SK-N-SH (cell line): ENCODE measurements at places on chromosomes 1 and 21. TPM values are rescaled to one million over a fixed set of nuclear protein-coding genes. Genes with fewer than 3 reads are reported as not detected.

Gene ADGRL4
- 0.24 and 0.30 TPM in 2 replicates for polyA plus RNA-seq

Gene ILDR2
- 0.05 and 0.24 TPM in 2 replicates for polyA plus RNA-seq

Gene F11R
- 9.0 and 13.7 TPM in 2 replicates for polyA plus RNA-seq

Gene GBP4
- 0.02 TPM in 1 of 2 replicates, not detected in the other for polyA plus RNA-seq

Gene FAM3B
- not detected in 2 replicates for polyA plus RNA-seq

Gene DESI2
- polyA plus RNA-seq = 14.0 and 17.5 TPM in 2 replicates

Gene GSTM1
- polyA plus RNA-seq = not detected in 2 replicates

DNA sequence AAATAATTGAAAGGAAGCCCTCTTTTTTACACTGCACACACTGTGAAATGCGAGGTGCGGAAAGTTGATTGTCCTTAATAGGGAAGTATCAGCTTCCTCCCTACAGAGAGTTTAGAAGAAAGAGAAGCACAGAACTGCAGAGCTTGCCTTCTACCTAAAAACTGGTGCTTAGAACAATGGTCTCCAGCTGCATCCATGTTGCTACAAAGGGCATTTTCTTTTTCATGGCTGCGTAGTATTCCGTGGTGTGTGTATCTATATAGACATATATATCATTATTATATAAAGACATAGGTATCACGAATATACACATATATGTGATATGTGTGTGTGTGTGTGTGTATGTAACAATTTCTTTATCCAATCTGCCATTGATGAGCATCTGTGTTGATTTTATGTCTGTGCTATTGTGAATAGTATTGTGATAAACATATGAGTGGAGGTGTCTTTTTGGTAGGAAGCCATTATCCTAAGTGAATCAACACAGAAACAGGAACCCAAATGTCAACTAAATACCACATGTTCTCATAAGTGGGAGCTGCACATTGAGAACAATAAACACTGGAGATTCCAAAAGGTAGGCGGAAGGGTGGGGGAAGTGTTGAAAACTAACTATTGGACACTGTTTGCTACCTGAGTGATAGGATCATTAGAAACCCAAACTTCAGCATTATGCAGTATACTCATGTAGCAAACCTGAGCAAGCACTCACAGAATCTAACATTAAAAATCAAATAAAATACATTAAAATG lies 290.0 kb upstream of the RUNX1 start:
- no peaks in the 10 kb centered on the region for H3K27me3 ChIP-seq
- no peak for DNase-seq
- H3K27ac ChIP-seq = no peak overlapping the region
- H3K36me3 ChIP-seq = no peaks in the 10 kb centered on the region
- no peak overlapping the region for H3K4me3 ChIP-seq

DNA sequence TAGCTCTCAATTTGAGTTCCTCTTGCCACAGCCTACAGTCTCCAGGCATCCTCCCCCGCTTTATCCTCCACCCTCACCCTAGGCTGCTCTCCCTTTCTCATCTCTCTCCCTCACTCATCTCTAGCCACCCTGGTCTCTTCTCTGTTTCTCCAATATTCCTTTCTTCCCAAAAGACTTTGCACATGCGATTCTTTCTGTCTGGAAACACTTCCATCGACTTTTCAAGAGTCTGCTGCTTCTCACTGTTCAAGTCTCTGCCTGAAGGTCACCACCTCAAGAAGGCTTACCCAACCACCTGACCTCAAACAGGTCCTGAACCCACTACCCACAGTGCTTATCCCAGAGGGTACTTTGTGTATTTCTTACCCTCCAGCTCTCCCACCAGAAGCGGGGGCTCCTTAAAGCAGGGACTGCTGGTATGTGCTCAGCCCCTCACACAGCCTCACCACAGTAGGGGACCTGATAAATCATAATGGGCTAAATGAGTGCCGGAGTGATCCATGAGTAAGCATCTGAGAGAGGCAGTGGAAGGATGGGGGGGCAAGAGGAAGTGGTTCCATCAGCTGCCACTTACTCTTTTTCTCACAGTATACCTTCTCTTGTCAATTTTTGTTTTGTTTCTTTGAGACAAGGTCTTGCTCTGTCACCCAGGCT lies 14.3 kb upstream of the KRTAP19-8 start:
- no peak overlapping the region for H3K4me3 ChIP-seq
- H3K27ac ChIP-seq = no peak overlapping the region
- H3K27me3 ChIP-seq = peaks cover 9% of the 10 kb centered on the region; the same call in 1 of the 2 replicates
- DNase-seq = no peak
- no peaks in the 10 kb centered on the region for H3K36me3 ChIP-seq

DNA sequence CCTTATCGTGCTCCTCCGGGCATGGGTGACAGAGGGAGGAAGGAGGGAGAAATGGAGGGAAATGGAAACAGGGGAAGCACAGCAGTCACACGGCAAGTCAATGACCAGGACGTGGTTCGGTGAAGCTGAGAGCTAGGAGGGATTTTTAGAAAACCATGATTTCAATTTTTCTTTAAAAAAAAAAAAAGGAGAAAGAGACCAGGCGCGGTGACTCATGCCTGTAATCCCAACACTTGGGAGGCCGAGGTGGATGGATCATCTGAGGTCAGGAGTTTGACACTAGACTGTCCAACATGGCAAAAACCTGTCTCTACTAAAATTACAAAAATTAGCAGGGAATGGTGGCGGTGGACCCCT lies 776 bp upstream of the TNFRSF9 start:
- no peak overlapping the region for H3K27ac ChIP-seq
- H3K27me3 ChIP-seq = no peaks in the 10 kb centered on the region
- no peaks in the 10 kb centered on the region; the same call in 1 of the 2 replicates for H3K4me1 ChIP-seq
- no peaks in the 10 kb centered on the region for H3K36me3 ChIP-seq
- DNase-seq = no peak
- no peak overlapping the region for H3K4me3 ChIP-seq

GRCh38 chr21:46661211-46661625 lies 25.7 kb downstream of the PRMT2 start:
- H3K27me3 ChIP-seq = no peaks in the 10 kb centered on the region
- peak overlapping the region; percentile 34 for H3K27ac ChIP-seq

DNA sequence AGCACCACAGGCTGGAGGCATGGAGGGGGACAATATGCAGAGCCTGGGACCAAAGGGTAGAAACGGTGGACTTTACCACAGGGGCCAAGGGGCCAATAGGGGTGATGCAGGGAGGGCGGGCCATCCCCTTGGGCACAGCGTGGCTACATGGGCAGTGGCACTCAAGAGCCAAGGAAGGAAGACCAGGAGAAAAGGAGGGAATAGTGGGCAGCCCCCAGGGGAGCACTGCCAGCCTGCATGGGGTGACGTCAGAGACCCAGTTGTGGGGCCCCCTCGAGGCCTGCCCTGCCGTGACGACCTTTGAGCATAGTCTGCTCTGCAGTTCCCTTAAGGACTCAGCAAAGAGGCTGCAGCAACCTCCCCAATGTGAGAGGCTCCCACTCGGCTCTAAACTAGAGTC lies 95.5 kb upstream of the TMPRSS2 start:
- H3K4me1 ChIP-seq = no peaks in the 10 kb centered on the region
- no peaks in the 10 kb centered on the region for H3K27me3 ChIP-seq
- H3K27ac ChIP-seq = no peak overlapping the region
- no peak overlapping the region for H3K4me3 ChIP-seq
- no peaks in the 10 kb centered on the region for H3K36me3 ChIP-seq

GRCh38 chr1:74963120-74963519 lies 171.1 kb upstream of the LHX8 start:
- no peak overlapping the region for H3K4me3 ChIP-seq
- no peaks in the 10 kb centered on the region for H3K27me3 ChIP-seq
- H3K36me3 ChIP-seq = no peaks in the 10 kb centered on the region
- H3K4me1 ChIP-seq = peaks cover 5% of the 10 kb centered on the region
- no peak for DNase-seq

- H3K4me3 ChIP-seq = no peak overlapping the region
- no peaks in the 10 kb centered on the region for H3K4me1 ChIP-seq
- H3K36me3 ChIP-seq = no peaks in the 10 kb centered on the region
- no peaks in the 10 kb centered on the region for H3K27me3 ChIP-seq
- no peak for DNase-seq
Measured at GRCh38 chr1:166084613-166085012, 82.2 kb downstream of the FAM78B start.

- H3K27me3 ChIP-seq = no peaks in the 10 kb centered on the region
- no peaks in the 10 kb centered on the region for H3K4me1 ChIP-seq
- no peak for DNase-seq
- H3K36me3 ChIP-seq = no peaks in the 10 kb centered on the region
- peak overlapping the region; percentile 59 for H3K27ac ChIP-seq
Measured at GRCh38 chr1:78370779-78371482, 119.8 kb upstream of the PTGFR start.

GRCh38 chr1:53416269-53416813 lies 42.9 kb upstream of the DMRTB1 start:
- H3K36me3 ChIP-seq = no peaks in the 10 kb centered on the region
- no peak overlapping the region for H3K27ac ChIP-seq
- no peak for DNase-seq
- no peaks in the 10 kb centered on the region; the same call in 1 of the 2 replicates for H3K27me3 ChIP-seq
- no peaks in the 10 kb centered on the region; the same call in 1 of the 2 replicates for H3K4me1 ChIP-seq

- no peaks in the 10 kb centered on the region for H3K27me3 ChIP-seq
- no peaks in the 10 kb centered on the region for H3K36me3 ChIP-seq
- H3K4me1 ChIP-seq = no peaks in the 10 kb centered on the region; the same call in 1 of the 2 replicates
Measured at GRCh38 chr1:194466706-194467105, 1280.3 kb upstream of the B3GALT2 start.

DNA sequence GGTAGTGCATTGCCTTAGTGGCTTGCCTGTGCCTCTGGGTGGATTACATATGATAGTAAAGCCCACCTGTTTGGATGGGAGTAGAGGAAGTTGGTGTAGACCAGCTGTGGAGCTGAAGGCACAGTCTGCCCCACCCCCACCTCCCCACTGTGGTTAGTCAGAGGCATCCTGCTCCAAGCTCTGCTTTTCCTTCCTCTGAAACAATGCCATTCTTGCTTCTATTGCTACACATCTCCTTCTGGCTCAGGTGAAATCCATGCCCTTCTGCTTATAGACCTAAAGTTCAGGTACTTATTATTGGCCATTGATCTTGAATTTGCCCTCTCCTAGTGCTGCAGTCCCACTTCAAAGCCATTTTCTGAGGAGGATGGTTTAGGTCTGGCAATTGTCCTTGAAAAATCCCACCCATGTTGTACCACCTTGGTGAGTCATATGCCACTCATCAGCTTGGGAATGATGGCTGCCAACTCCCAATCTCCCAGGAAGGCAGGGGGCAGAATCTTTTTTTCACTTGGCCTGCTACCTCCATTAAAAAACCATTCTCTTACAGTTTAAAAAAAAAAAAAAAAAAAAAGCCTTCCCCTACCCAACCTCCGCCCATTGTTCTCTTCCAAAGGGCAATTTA lies 6.7 kb upstream of the TXLNA start:
- peaks cover 53% of the 10 kb centered on the region for H3K36me3 ChIP-seq
- no peaks in the 10 kb centered on the region for H3K4me1 ChIP-seq
- DNase-seq = no peak
- H3K27me3 ChIP-seq = no peaks in the 10 kb centered on the region

- no peaks in the 10 kb centered on the region for H3K27me3 ChIP-seq
- H3K4me3 ChIP-seq = peak overlapping the region; percentile 92
- H3K27ac ChIP-seq = peak overlapping the region; percentile 58
- H3K36me3 ChIP-seq = peaks cover 6% of the 10 kb centered on the region
- peaks cover 16% of the 10 kb centered on the region for H3K4me1 ChIP-seq
Measured at GRCh38 chr1:214604523-214604922, 1.5 kb downstream of the CENPF start.

DNA sequence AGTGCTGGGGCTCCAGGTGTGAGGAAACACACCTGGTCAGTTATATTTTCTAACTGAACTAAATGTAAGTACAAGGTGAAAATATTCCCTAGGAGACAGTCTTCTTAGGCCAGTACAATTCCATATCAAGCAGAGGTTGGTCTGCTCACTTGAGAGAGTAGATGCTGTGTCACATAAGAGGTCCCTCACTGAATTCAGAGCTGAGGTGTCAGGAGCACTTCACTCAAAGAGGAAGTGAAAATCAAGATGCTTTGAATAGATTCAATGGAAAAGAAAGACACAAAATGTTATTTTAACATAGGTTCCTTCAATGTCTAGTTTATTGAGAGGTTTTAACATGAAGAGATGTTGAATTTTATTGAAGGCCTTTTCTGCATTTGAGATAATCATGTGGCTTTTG lies 4.3 kb upstream of the FCRL3 start:
- DNase-seq = no peak
- no peak overlapping the region for H3K4me3 ChIP-seq
- no peaks in the 10 kb centered on the region for H3K4me1 ChIP-seq

DNA sequence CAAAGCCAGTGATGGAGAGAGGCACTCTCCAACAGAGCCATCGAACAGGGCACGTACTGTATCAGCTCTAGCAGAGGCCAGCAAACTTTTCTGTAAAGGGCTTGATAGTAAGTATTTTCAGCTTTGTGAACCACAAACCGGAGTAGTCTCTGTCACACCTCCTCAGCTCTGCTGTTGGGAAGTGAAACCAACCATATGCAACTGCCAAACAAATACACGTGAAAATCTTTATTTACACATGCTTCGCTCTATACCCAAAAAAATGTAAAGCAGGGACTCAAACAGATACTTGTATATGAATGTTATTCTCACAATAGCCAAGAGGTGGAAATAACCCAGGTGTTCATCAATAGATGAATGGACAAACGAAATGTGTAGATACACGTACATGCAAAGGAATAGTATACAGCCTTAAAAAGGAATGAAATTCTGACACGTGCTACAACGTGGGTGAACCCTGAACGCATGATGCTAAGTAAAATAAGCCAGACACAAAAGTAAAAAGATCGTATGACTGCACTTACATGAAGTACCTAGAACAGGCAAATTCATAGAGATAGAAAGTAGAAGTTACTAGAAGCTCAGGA lies 39.0 kb downstream of the SETD4 start:
- no peaks in the 10 kb centered on the region for H3K4me1 ChIP-seq
- H3K27me3 ChIP-seq = no peaks in the 10 kb centered on the region; the same call in 1 of the 2 replicates
- no peak overlapping the region for H3K4me3 ChIP-seq
- no peaks in the 10 kb centered on the region for H3K36me3 ChIP-seq
- no peak overlapping the region for H3K27ac ChIP-seq

DNA sequence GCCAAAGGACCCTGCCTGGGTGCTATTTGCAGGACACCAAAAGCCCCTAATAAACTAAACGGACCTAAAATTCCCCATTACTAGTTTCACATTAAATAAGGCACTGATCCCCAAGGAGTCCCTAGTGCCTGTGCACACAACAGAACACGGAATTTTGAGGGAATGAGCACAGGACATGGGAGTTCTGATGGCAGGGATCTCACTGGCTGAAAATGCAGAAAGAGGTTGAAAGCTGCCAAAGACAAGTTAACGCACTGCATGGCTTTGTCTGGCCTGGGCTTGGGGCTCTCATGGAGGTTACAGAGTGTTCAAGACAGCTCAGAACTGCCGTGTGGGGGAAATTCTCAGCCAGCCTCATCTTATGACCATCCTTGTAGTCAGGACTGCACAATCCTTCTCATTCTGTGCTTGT lies 15.6 kb upstream of the ATP1B1 start:
- no peak overlapping the region for H3K27ac ChIP-seq
- no peak for DNase-seq
- H3K4me1 ChIP-seq = peaks cover 23% of the 10 kb centered on the region
- no peak overlapping the region for H3K4me3 ChIP-seq
- no peaks in the 10 kb centered on the region for H3K27me3 ChIP-seq

DNA sequence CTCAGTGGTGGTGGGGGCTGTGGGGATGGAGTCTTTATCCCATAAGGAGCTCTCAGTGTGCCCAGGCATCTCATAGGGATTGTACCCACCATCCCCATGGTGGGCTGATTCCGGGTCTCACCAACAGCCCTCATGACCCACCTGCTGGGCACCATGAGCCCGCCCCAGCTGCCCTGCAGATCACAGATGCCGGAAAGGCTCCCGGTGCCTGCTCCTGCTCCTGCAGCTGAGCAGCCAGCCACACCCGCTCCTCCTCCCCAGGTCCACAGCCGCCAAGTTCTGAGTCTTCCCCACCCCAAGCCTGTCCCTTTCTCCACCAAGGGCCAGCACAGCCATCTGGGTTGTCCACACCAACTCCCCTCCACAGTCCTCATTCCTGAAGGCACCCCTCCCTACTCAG lies 15.5 kb upstream of the TSPEAR start:
- DNase-seq = no peak
- H3K27me3 ChIP-seq = peaks cover 58% of the 10 kb centered on the region; the same call in 1 of the 2 replicates
- no peak overlapping the region for H3K4me3 ChIP-seq
- no peaks in the 10 kb centered on the region for H3K36me3 ChIP-seq
- H3K27ac ChIP-seq = no peak overlapping the region
